ENCODE measurements at places on chromosomes 3 and 15.

DNA sequence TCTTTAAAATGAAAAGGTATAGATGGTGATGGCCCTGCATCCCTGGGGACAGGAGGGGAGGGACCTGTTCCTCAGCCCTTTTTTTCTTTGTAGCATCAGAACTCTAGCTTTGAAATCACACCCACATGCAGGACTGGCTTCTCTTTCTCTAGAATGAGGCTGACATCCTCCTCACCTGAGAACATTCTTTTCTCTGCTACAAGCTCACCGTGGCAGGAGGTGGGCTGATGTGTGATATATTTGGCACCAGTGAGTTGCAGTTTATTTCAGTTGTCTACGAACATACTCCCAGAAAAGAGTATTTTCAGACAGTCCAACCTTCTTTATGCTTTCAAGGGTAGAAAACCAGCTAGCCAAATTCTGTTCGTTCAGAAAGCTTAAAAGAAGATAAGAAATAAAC lies 43.6 kb upstream of the RARB start:
- DNase-seq, result no peak

- DNase-seq, result no peak
These were observed 44.0 kb upstream of the ALDH1A3 start for GRCh38 chr15:100835636-100836035.

DNA sequence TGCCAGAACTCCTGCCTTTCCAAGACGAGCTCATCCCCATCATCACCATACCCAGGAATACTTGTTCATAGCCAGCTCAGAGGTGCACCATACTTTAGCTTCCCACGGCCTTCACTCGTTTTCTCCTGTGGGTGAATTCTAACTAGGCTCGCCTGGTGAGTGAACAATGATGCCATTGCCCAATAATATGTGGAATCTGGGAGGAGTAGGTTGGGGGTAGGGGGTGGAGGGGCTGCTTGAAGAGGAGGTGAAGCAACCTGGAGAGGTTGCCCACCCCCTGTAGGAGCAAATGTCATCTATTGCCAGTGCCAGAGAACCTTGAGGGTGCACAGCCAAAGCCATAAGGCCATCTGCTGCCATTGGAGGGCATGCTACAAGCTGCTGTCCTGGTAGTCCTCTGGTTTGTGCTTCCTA lies 592 bp upstream of the ZNF445 start:
- DNase-seq, result peak; percentile 39

DNA sequence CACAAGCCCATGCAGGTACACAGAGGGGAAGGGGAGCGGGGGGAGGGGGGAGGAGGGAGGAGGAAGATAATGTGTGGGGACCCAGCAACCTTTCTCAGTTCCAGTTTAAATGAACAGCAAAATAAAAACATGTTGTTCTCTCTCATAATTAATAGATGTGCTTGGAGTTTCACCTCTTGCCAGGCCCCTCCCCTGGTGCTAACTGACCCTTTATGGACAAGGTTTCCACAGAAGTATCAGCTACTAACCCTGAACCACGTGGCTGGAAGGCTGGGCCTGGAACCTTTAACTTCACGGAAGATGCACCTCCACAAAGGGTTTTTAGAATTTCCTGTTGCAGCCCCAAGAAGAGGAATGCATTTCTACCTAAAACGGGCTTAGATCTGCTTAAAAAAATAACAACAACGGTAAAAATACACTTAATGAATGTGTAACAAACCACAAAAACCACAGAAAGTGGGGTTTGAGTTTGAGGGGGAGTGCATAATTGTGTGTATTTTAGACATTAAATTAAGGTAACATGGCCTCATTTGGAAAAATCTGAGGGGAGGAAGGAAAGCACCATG lies 14.8 kb upstream of the SMAD3 start:
- DNase-seq, result no peak

GRCh38 chr15:51884517-51885236 lies 55.2 kb downstream of the TMOD3 start:
- no peak for DNase-seq

GRCh38 chr3:54372232-54372631 lies 249.9 kb downstream of the CACNA2D3 start:
- DNase-seq, result no peak

DNA sequence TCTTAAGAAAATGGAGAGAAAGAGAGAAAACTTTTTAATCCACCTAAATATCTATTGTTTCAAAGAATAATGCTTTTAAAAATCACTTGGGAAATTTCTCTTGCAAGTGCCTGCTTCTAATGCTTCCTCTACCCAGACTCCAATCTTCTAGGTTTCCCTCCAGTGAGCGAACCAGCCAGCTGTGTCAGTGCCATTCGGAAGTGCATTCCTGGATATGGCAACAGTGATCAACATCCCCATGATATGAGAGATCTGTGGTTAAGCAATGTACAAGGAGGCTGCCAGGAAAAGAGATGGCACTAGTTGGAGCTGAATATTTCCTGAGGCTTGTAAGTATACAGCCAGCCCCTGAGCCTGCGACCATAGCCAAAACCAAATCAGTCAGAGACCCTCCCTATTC lies 53.3 kb upstream of the KCNMB2 start:
- DNase-seq, result no peak

DNA sequence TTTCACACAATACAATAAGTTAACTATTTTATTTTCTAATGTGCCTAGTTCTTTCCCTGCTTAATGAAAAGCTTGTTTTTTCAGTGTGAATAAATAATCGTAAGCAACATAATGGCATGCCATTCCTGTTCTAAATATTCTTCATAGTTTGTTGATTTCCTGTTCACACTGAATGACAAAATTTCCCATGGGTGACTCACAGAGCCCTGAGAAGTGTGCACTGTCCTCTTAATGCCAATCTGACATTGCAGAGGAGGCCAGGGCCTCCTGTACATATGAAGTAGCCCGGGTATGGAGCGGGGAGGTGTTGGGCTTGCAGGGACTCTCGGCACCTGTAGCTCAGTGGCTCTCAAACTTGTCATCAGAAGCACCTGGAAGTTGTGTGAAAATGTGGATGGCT lies 24.3 kb downstream of the CCR3 start:
- DNase-seq, result no peak

- DNase-seq, result no peak
These were observed 157.6 kb upstream of the VEPH1 start for GRCh38 chr3:157660847-157661246.

DNA sequence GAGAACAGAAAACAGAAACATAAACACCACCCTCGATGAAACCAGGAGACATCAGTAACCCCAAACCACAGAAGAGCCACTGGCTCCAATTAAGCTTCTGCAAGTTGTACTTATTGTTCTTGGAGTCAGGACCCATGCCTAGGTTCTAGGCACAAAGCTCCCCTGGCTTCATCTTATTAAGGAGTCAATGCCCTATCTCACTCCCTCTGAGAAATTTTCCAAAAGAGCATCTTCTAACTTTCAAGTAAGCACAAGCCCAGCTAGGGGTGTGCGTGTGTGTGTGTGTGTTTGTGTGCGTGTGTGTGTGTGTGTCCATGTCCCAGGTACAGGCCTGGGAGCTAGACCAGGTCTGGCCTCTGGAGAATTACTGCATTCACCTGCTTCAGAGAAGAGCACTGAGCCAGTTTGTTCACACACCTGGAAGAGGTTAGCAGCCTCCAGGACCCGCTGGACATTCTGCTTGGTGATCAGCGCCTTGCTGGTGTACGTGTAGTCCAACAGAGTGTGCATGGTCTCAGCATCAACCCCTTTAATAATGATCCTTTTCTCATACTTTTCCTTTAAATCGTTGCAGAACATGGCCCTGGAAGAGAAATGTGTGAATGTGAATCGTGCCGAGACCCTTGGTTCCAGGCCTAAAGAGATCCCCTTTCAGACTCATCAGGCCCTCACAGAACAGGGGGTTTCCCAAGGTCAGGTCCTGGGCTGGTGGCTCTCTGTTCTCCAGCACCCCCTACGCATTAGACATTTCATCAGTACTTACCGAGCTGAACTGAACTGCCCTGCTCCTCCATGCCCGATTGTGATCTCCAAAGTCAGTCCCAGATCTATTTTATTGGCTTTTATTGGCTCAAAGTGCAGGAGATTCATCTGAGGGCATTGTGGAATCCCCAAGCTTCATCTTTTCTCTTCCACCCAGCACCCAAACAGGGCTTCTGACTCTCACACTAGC lies 27.8 kb downstream of the KLHL6 start:
- no peak for DNase-seq

GRCh38 chr15:87589134-87589533 lies 667.4 kb downstream of the NTRK3 start:
- DNase-seq, result no peak

- no peak for DNase-seq
These were observed 31.0 kb upstream of the THSD4 start for GRCh38 chr15:71084264-71084663.

DNA sequence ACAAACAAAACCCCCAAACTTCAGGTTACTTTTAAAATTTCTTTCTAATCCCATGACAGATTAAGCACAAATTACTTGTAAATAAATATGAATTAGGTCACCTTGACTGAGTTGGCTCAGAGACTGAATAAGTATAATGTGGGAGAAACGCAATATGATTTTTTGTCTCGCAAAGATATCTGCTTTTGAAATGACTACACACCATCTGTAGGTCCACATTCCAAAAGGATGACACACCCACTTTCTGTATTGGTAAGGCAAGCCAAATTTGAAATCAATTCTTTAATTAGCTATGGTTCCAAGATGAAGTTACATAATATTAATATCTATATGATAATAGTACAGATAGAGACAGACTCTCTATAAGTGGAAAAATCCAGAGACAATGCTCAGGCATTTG lies 66.9 kb upstream of the CSPG5 start:
- no peak for DNase-seq

- DNase-seq, result no peak
These were observed 28.4 kb downstream of the CHCHD6 start for GRCh38 chr3:126732281-126733060.

GRCh38 chr3:56424885-56425284 lies 43.4 kb downstream of the ERC2 start:
- no peak for DNase-seq

DNA sequence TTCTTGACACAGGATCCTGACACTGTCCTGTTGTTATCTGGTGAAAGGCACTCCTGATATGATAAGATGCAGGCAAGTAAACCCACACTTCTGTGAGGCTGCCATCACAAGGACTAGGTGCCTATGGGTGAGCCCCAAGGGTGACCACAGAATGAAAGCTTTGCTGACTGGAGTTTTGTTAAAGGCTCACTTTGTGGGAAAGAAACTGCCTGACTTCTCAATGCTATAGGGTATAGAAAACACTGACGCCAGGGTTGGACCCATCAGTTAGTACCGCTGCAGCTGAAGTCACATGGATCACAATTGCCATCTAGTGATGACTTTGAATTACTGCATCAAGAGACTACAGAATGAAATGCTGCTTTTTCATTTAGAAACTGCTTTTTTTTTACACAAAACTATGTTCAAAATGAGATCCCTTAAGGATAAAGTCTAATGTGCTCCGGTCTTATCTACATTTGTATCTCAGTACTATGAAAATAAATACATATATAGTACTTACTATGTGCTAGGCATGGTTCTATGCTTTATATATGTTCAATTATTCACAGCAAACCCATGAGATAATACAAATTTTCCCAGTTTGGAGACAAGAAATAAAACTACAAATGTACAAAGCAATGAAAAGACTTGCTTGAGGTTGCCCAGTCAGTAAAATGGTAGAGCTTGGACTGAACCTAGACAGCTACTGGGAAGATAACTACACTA lies 64.2 kb upstream of the CMSS1 start:
- peak; percentile 61 for DNase-seq

DNA sequence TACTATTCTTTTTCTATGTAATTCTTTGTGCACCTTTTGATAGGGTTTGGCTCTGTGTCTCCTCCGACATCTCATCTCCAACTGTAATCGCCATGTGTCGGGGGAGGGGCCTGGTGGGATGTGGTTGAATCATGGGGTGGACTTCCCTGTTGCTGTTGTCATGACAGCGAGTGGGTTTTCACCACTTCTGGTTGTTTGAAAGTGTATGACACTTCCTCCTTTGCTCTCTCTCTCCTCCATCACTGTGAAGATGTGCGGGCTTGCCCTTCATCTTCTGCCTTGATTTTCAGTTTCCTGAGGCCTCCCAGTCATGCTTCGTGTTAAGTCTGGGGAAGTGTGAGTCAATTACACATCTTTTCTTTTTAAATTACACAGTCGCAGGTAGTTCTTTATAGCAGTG lies 225.8 kb upstream of the DPPA4 start:
- DNase-seq, result no peak
